ENCODE measurements at places on chromosomes 6 and 20. TPM values are rescaled to one million over a fixed set of nuclear protein-coding genes. Genes with fewer than 3 reads are reported as not detected.

DNA sequence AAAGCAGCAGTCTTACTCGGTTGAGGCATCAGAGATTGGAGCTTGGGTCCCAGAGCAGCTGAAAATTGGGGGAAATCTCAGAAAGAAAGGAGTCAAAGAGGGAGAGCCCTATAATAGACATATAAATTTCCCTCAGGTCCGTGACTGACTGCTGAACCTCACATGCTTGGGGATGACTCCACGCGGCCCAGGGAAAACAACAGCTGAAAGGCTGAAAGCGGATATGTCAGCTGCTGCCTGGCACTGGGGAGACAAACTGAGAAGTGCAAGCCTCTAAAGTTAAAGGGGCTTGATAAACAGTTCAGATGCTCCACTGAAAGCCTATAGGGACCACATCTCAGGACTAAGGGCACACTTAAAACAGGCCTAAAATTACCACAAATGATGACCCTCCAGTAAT, 255.9 kb upstream of the RIN2 start:
- peak; percentile 17 for DNase-seq

DNA sequence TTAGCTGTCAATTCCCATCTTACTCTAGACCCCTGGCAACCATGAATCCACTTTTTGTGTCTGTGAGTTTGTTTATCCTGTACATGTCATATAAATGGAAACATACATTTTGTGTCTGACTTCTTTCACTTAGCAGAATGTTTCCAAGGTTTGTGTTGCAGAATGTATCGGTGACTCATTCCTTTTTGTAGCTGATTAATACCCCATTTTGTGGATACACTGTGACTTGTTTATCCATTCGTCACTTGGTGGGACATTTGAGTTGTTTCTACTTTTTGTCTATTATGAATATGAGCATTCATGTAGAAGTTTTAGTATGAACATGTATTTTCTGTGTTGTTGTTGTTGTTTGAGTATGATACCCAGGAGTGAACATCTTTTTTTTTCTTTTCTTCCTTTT, 21.4 kb downstream of the CDYL start:
- DNase-seq = no peak

- DNase-seq = no peak
Measured at GRCh38 chr20:34037121-34037520, 43.4 kb downstream of the RALY start.

- no peak for DNase-seq
Measured at GRCh38 chr6:86959656-86960055, 22.3 kb downstream of the HTR1E start.

- DNase-seq = no peak
Measured at GRCh38 chr6:112004201-112005012, 49.5 kb upstream of the CCN6 start.

GRCh38 chr6:12570461-12571030, 146.0 kb upstream of the PHACTR1 start:
- no peak for DNase-seq

- no peak for DNase-seq
Measured at GRCh38 chr6:155936551-155936950, 480.9 kb upstream of the NOX3 start.

DNA sequence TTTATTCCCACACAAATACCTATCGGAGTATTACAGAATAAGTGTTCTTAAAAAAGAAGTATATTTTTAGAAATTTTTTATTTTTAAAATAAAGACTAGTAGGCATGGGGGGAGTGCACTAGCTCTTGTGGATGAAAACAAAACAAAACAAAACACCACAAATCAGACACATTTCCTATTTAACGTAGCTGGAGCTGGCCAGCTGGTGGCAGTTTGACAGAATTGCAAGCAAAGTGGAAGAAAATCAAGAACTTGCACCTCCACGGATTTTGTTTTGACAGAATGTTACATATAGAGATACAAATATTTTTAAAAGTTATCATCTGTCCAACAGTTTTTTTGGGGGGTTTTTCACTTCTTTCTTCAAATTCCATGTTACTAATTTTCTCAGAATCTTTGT, 63.6 kb upstream of the SNRPB2 start:
- DNase-seq = no peak

GRCh38 chr6:80319196-80319595, 212.7 kb downstream of the BCKDHB start:
- no peak for DNase-seq

- DNase-seq = no peak
Measured at GRCh38 chr6:149834513-149835481, 29.4 kb downstream of the LRP11 start.

GRCh38 chr6:147906361-147906760, 397.9 kb downstream of the SAMD5 start:
- DNase-seq = no peak

DNA sequence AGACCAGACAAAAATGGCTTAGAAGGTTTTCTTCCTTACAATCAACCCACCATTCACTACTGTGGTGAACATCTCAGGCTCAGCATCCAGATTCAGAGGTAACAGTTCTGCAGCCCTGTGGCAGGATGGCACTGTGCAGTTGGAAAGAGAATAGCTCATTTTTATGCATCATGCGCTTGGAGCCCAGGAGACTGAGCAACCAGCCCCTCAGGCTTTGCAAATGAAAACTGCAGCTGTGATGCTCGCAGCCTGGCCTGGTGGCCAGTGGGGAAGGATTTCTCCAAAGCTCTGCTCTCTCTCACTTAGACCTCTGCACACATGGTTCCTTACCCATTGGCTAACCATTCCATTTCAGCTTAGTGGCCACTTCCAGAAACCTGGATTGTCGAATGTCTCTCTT, 45.8 kb downstream of the GABRR2 start:
- no peak for DNase-seq

DNA sequence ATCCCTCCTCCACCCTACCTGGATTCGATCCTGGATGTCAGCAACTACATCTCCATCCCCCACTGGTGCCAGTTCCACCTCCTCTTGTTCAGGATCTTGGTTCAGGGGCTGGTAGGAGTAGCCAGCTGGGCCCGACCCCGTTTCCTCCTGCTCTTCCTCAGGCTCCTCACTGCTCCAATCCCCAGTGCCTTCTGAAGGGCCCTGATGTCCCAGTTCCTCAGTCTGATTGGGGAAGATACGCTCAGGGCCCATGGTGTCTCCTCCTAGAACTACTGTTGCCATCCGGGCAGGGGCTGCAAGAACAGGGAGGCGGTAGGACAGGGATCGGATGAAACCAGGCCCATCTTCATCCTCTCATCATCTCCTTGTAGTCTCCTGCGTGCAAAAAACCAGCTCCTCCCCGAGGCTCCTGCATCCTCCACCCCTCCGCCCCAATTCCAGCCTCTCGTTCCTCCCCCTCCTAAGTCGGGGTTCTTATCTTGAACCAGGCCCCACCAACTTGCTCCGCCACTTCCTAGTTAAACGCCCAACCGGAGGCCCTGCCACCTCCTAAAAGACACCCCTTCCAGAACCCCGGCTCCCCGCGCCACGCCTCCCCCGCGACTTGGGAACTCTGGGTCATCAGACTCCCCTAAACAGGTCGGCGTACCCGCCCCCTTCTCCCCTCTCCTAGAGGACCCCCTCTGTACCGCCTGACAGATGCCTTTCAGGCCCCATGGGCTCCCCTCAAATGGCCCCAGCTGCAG, 476 bp downstream of the MEA1 start:
- no peak for DNase-seq

DNA sequence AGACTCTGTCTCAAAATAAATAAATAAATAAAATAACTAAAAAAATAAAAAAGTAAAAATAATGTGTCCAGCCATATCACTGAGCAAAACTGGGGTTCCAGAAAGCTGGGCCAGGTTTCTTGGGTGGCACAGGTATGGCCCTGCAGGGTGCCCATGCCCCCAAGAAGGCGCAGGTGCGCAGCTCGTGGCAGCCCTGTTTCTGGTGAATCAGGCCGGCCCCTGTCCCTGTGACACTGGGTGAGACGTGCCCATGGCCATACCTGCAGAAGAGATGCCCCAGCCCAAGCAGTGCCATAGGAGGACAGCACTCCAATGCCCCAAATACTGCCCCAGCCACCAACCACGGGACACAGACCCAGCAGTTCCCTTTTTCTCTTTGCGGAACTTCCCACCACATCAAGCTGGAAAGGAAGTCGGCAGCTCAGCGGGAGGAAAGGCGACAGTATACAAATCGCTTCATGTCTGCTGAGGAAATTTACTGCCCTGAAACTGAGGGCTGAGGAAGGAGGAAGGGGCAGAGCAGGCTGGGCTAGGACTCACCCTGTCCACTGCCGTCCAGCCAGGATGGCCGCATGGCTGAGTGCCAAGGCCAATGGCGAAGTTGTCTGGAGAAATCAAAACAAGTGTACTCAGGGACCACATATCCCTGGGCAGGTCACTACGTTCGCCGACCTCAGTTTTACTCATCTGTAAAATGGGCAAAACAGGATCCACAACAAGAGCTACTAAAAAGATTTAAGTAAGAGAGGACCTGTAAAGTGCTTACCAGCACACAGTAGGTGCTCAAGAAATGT, 55.4 kb downstream of the PREX1 start:
- DNase-seq = peak; percentile 50

- no peak for DNase-seq
Measured at GRCh38 chr6:142784344-142784743, 160.6 kb downstream of the HIVEP2 start.

DNA sequence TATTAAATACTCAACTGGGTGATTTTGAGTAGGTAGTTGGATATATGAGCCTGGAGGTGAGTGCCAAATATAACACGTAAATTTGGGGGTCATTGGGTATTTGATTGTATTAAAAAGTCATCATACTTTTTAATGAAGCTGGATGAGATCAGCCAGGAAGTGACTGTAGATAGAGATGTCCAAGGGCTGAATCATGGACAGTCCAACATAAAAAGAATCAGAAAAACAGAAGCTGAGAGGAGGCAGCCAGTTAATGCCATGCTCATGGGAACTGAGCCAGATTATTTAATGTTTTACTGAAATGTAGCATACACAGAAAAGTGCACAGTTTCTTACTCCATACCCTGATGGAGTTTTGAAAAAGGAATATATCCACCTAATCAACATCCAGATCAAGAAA, 435.5 kb upstream of the PLCB4 start:
- DNase-seq = no peak

- no peak for DNase-seq
Measured at GRCh38 chr6:102950967-102951366, 1557.5 kb downstream of the GRIK2 start.

DNA sequence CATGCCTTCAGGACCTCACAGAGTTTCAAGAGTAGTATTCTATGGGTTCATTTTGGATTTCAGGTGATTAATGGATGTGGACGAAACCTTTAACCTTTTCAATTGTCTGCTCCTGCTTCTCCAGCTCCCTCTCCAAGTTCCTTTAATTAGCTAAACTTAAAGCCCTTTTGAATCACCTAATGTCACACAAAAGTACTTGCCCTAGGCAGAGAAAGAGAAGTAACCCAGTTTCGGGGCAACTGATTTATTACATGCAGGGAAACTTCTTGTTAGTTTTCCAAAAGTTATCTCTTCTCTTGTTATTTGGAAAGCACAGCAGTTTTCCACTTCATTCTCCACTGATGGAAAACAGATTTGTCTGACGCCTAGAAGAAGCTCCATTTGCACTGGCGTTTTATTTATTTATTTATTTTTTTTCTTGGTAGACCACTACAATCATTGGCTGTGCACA, 407.7 kb upstream of the JARID2 start:
- DNase-seq = peak; percentile 68

- DNase-seq = no peak
Measured at GRCh38 chr6:56865081-56865875, 89.6 kb upstream of the BEND6 start.

- DNase-seq = no peak
Measured at GRCh38 chr6:168265394-168265793, 54.2 kb downstream of the DACT2 start.

- DNase-seq = no peak
Measured at GRCh38 chr6:129382916-129383315, 327.1 kb downstream of the ARHGAP18 start.

DNA sequence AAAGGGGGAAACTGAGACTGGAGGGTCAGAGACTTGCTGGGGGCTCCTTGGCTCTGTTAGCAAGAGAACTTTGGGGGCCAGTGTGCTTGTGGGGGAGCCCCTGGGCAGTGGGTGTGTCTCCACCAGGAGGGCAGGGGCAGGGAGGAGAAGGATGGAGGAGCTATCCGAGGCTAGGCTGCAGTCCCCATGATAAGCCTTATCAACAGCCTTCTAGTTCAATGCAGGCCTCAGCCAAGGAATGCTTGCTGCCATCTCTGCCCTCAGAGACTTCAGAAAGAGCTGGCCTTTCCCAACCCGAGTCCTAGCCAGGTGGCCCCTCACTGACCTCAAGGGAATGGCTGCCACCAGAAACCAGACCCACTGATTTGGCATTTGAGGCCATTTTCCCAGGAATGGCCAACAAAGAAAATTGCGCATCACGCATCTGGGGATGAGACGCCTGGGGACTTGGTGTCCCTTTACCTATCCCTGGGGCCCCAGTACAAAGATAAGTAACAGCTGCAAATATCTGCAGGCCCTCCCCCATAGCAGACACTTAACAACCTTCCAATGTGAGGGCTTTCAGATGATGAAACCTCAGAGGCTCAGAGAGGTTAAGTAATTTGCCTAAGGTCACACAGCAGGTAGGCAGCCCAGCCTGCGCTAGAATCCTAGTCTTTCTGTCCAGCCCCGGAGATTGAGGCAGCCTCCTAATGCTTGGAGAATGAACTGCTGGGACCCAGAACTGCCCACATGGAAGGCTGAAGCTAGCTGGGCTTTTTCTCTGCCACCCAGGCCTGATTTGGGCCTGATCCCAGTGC, 4.9 kb downstream of the TGM2 start:
- peak; percentile 39 for DNase-seq

- DNase-seq = no peak
Measured at GRCh38 chr6:7546020-7546369, 4.5 kb downstream of the DSP start.

Gene FOXS1
- 9.8 TPM for polyA plus RNA-seq

Gene YTHDF1
- 21.9 TPM for polyA plus RNA-seq

Gene RSPH4A
- 0.62 TPM for polyA plus RNA-seq

Gene EGFL8
- 15.0 TPM for polyA plus RNA-seq

Gene LIME1
- polyA plus RNA-seq = 114 TPM

Gene SULF2
- polyA plus RNA-seq = 85.1 TPM

Gene TINAG
- 73.0 TPM for polyA plus RNA-seq

Gene LY6G6D
- not detected for polyA plus RNA-seq

Gene C4A
- 521 TPM for polyA plus RNA-seq

Gene ISM1
- 2.0 TPM for polyA plus RNA-seq

Gene CAGE1
- polyA plus RNA-seq = not detected

All from kidney (tissue), 22 donors.